ENCODE measurements at places on chromosomes 6 and 20.

DNA sequence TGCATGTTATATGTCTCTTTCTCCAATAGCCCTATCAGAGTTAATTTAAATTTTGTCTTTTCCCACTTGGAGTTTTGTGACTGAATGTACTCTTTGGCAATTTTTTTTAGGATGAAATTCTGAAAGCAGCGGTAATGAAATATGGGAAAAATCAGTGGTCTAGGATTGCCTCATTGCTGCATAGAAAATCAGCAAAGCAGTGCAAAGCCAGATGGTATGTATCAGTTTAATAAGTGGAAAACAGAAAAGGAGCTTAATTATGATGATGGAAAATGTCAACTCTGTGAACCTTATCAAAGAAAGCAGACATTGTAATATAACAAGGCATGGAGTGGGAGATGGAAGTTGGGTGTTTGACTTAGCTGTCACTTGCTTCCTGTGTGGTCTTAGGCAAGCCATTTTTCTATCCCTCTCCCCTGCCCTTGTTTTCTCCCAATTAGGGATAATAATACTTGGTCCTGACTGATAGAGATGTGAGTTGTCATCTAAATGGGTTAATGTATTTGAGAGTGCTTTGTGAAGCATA is 2.7 kb downstream of the CDC5L start:
- DNase-seq: no peak

DNA sequence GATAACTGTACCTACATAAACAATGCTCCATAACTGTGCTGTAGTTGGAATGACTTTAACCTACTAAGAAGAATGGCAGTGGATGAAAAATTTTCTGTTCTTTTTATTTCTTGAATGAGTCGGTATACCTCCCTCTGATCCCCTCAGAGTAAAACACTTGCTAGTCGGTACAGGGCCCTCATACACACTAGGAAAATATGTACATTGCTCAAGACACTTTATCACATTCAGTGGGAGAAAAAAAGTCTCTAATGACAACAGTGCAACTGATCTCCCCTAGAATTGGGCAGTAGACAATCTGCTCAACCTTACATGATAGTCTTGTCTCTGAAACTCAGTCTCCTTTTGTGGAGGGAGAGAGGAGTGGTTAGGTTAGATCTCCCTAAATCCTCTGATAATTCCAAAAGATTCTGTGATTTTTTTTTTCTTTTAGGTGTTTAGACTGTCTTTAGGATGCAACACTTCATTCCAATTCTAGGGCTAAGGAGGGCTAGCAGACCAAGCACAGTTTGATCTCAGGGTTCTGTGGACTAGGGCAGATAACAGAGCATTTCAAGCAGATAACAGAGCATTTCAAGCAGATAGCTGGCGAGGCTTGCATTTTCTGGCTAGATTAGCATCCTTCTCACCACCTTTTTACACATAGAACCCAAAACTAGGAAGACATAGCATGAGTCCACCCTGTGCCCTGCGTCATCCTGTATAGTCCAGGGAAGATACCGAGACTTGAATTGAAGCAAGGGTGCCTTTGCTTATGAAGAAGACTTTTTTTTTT is 100.3 kb upstream of the TNFAIP3 start:
- DNase-seq: no peak

DNA sequence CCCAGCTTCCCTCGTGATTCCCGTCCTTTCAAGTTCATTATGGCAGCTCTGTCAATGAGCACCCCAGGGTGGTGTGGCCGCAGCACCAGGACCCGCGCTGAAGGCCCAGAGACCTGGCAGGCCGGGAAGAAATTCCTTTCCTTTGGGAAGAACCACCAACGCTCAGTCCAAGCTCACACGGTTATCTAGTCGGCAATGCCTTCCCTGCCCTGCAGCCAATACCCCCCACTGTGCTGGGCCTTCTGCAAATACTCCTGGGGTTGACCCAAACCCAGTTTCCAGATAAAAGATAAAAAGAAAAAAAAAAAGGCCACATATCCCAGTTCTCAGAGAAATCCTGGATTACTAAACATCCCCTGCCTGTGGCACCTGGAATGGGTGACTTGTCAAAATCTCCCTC is 28.7 kb downstream of the PXDC1 start:
- no peak for DNase-seq

DNA sequence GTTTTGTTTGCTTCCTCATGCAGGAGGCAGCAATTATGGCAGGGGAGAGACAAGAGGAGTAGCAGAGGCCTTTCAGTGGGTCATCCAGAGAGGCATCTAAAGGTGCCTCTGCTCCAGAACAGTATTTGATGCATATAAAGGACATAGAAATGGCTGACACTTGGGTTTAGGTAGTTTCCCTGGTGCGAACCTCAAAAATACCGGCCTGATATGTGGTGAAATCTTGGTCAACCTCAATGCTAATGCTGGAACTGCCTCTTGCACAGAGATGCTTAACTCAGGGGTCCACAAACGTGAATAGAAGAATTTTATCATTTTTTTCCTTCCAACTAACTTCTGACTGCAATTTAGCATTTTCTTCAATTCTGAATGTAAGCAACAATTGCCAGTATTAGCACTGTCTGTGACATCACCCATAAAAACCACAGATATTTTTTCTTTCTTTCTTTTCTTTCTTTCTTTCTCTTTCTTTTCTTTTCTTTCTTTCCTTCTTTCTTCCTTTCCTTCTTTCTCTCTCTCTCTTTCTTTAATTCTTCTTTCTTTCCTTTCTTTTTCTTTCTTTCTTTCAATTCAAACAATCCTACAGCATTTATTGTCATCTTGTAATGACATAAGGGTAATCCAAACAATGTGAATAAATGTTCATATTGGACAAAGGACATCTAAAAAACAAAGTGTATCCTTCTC is 180.0 kb upstream of the UST start:
- no peak for DNase-seq

DNA sequence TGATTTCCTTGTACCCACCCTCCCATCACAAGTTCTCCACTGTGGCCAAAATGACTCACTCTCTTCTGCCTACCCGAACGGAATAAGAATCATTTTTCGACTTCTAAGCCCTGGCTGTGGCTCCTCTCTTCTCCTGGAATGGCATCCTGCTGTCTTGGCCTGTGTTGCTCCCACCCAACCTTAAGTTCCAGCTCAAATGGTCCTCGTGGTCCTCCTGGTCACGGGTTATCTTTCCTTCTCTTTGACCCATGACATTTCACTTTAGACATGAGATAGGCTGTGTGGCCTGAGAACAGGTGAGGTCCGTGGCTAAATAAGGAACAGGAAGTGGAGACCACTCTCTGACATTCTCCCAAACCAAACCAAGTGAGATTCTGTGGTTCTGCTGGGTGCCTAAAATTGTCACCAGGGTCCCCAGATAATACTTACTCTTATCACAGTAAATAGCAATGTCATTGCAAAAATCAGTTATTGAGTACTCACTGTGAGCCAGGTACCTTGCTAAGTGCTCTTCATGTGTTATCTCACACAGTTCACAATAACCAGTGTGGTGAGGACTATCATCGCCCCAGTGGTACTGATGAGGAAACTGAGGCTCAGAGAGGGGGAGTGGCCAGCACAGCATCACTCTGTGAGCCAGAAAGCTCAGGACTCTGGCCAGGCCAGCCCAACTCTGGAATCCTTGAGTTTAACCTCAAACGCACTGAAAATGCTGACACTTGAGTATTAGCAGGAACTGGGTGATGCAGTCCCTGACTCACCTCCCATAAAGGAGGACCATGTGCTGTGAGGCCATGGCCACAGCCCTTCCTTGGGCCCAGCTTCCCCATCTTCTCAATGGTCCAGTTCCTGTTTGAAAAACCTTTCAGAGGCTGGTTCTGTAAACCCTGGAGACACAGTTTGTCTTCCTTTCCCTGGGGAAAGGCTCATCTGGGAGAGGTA is 74.8 kb upstream of the SIRPA start:
- no peak for DNase-seq

DNA sequence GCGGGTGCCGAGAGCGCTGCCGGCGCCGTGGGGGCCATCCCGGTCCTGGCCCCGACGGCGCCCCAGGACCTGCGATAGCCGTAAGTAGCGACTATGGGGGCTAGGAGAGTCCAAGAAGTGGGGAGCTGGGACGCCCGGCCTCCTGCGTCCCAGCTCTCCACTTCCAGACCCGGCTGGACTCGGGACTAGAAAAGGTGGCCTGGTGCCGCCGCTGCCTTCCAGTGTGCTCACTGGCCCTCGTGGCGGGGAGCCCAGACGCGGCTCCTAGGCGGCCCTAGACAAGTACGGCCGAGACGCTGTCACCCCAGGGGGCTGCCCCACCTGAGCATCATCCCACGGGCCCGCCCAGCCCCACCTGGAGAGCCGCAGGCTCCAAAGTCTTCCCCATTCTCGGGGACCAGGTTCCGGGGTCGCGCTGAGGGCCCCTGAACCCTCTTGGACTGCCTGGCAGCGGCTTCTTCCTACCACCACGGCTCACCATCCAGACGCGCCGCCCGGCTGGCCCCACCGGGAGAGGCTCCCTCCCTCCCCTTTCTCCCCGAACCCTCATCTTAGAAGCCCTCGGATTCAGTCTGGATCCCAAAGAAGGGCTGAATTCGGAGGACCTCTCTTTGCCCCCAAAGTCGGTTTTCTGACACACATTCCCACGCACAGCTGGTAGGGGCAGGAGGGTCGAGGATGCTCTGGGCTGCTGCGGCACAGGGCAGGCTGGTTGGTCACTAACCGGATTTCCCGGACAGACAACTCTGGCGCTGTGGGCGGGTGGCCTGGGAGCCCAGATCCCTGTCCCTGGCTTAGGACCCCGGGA is 870 bp upstream of the MDFI start:
- no peak for DNase-seq

DNA sequence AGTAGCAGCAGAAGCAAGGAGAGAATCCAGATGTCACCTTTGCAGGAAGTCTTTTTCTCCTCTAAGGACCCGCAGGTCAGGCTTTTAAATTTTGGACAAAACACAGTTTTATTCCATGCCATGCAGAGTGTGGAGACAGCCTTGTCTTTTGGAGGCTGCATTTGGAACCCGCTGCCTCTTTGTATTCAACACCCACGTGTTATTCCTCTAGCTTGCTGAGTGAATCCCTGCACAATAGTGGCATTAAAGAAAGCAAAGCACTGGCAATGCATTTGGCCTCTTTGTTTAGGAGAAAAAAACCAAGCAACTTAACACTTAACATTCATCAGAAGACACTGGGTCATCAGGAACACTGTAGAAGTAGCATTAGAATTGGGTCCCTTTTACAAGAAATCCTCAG is 43.5 kb downstream of the TFAP2B start:
- DNase-seq: no peak

GRCh38 chr6:157021344-157021992 is 244.3 kb downstream of the ARID1B start:
- DNase-seq: peak; percentile 84

- DNase-seq: no peak
Observed at GRCh38 chr6:129279343-129280292, 396.7 kb downstream of the LAMA2 start.

- no peak for DNase-seq
Observed at GRCh38 chr6:163648868-163649267, 234.3 kb downstream of the QKI start.

- no peak for DNase-seq
Observed at GRCh38 chr6:74114428-74114827, 418.4 kb downstream of the CD109 start.

DNA sequence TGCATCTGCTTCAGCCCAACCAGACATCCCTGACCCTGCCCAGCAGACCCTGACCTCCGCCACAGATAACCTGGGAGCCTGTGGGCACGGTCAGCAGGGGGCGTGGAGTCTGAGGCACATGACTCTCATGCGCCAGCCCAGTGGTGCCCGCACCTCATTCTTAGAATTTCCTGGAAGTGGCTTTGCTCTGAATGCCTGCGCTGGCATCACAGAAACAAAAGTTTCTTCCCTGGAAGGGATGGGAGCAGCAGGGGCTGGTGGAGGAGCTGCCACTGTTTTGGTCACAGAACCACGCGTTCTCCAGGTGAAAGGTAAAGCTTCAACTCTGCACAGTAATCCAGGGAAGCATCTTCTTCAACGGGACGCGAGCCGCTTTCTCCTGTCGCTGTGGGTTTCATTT is 67.9 kb upstream of the DUSP22 start:
- no peak for DNase-seq

DNA sequence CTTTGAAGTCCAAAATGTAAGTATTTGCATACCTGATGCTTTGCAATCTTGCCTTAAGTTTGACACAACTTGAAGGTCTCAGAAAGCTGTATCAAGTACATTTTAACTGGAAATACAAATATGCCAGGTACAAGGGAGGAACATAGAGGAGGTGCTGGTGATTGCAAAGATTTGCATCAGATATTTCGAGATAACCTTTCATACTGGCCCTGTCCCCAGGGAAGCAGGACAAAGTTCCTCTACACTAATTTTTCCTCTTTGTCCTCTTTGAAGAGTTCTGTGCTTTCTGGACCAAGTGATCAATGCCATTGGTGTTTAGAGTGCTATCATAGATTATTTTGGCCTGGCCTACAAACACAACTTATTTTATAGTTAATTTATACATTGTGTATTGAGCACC is 686.1 kb downstream of the HACE1 start:
- no peak for DNase-seq

DNA sequence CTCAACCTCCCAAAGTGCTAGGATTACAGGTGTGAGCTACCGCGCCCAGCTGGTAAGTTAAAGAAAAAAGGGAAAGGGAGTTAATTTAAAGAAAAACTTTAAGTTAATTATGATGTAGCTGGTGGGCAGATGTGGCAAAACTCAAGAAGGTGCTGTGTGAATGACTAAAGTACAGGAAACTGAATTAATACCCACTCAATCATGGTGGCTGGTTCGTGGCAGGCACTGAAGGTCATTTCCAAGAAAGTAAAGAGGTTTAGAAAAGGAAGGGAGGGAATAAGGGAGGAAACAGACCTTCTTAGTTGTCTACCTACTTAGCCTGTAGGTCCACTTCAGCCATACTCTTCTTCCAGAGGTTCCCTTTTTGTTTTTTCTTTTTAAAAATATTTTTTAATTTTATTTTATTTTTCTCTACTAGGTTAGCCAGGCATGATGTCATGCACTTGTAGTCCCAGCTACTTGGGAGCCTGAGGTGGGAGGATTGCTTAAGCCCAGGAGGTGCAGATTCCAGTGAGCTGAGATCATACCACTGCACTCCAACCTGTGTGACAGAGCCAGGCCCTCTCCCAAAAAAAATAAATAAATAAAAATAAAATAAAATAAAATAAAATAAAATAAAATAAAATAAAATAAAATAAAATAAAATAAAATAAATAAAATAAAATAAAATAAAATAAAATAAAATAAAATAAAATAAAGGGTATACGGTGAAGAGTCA is 11.9 kb upstream of the TGM3 start:
- DNase-seq: no peak

All from stimulated activated CD4-positive, alpha-beta T cell treated with anti-CD3 and anti-CD28 coated beads, Interleukin-1b, Interleukin-23, amount 100 ng/mL, for 4 hours (primary cell).